AG04449 (cell line): ENCODE measurements at places on chromosomes 11 and 22.

- DNase-seq: no peak
These were observed 7.8 kb downstream of the SLC43A3 start for GRCh38 chr11:57419146-57419545.

GRCh38 chr22:19656541-19657251 is 57.6 kb upstream of the SEPTIN5 start:
- DNase-seq: no peak

- DNase-seq: no peak
These were observed 20.1 kb upstream of the HIPK3 start for GRCh38 chr11:33237039-33237597.

- DNase-seq: no peak
These were observed 10.2 kb upstream of the ACAT1 start for GRCh38 chr11:108111126-108111525.

DNA sequence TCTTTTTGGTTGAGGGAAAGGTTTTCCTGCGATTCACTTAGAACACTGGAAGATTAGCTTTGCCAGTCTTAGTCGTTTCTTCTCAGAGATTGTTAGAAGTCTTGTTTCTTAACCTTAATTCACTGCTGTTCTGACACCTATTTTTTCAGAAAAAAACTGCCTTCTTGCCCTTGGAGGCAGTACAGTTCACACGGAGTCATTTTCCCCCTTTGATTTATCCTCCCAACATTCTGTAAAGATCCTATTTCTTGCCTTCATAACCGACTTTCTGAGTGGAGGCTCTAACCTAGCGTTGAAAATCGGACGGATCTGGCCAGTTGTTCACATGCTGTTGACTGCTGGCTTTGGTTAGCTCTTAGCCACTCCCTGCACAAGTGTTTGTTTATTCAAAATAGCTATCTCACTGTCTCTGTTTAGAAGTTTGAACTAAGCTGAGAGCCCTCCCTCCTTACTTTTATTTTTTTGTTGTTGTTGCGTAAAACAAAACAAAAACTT is 737 bp downstream of the BCL2L13 start:
- DNase-seq: no peak

DNA sequence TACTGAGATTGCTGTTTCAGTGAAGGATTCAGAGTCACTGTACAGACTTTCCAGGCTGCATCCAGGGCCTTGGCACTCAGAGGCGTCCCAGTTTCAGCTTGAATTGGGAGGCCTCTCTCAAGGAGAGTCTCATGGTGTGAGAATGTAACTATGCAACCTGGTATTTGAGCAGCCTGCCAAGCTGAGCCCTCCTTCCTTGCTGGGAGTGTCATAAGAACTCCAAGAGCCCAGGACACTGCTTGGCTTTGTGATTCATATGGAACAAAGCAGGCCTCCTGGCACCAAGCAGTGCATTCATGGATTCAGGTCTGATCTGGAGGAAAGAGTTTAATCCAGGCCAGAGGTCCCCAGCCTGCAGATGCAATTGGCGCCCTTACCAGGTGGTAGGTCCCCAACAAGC is 171.7 kb downstream of the DBX1 start:
- DNase-seq: peak; percentile 94

DNA sequence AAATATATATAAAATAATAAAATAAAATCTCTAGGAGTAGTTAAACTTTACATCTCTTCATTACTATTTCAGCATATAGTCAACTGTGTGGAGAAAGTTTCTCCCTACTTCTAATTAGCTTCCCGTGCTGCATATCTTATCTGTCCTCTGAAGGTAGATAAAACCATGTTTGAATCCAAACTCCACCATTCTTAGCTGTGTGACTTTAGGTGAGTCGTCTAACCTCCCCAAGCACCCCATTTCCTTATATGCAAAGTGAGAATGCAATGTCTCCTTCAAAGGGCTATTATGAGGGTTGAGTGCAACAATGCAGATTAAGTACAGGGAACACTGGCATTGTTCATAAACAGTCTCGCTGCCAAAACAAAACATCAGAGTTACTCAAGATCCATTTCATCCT is 80.8 kb upstream of the DRD2 start:
- DNase-seq: no peak

- DNase-seq: no peak
These were observed 6.5 kb downstream of the PIM3 start for GRCh38 chr22:49966774-49967705.

- DNase-seq: no peak
These were observed 14.0 kb downstream of the RPS6KA4 start for GRCh38 chr11:64372802-64373597.

DNA sequence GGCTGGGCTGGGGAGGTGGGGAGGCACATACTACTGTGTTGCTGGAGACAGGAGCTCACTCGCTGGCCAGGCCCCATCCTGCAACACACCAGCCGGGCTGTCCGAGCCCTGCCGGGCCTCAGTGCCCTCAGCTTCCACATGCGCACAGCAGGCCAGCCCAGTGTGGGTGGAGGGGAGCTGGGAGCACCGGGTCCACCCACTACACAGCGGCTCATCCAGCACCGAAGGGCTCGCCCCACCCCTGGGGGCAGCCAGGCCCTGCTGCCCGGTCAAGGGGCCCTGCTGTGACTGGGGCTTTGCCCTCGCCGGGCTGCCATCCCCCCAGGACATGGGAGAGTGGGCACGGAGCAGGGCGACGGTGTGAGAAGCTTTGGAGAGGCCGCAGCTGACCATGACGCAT is 9.3 kb downstream of the TTLL8 start:
- DNase-seq: no peak

- DNase-seq: no peak
These were observed 32.5 kb downstream of the ALX4 start for GRCh38 chr11:44277196-44278090.

GRCh38 chr22:39493759-39494158 is 8.3 kb upstream of the MIEF1 start:
- peak; percentile 66 for DNase-seq

DNA sequence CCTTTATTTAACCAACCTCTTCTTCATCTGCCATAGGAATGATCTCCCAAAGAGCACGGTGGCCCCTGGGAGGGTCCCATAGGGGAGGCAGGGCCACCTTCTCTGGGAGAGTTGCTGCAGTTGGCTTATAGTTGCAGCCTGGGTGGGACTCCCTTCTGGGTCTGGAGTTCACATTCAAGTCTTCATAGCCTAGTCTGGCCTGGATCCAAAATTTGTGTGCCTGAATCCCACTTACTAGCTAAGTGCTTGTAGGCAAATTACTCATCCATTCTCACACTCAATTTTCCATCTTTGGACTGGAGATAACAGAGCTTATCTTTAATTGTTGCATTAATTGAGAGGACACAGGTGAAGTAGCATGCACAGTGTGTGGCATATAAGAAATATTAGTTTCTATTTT is 163.6 kb downstream of the GRIK4 start:
- DNase-seq: no peak

GRCh38 chr22:23219822-23220484 is 39.6 kb downstream of the BCR start:
- DNase-seq: no peak

GRCh38 chr11:125157118-125157733 is 7.3 kb upstream of the PKNOX2 start:
- no peak for DNase-seq

GRCh38 chr22:48456449-48456848 is 1371.2 kb downstream of the BRD1 start:
- DNase-seq: no peak

GRCh38 chr11:76793391-76794291 is 10.5 kb downstream of the TSKU start:
- DNase-seq: no peak

DNA sequence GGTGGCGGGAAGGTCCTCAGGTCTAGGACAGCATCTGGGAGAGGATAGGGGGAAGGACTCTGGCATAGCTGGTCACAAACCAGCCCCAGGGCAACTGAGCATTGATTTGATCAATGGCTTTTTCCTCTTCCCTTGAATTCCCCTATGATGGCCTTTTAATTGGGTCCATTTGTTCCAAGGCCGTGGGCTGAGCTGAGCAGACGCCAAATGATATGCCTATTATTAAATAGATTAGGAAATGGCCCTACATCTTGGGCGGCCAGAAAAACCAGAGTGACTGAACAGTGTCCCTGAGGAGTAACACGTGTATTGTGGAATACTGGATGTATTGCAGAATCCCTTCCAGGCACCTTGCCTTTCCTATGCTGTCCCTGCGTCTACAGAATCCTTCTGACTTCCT is 26.7 kb upstream of the P2RY6 start:
- no peak for DNase-seq

DNA sequence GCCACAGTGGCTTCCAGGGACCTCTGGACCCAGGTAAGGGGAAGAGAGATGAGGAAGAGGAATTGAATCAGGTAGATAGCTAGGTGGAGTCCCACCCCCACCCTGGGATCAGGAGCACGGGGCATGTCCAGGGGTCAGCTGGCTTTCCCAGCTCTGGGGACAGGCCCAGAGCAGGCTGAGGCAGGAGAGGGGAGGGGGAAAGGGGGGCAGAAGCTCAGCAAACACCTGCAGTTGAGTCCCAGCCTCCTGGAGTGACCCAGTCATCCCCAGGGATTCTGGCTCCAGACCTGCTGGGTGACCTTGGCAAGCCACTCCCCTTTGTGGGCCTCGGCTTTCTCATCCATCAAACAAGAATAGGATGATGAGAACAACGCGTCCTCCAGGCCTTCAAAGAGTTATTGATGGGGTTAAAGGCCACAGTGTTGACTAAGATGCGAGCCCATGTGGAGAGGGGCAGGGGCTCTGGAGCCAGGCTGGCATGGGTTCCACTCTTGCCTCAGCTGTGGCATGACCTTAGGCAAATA is 16.0 kb downstream of the STARD10 start:
- no peak for DNase-seq

DNA sequence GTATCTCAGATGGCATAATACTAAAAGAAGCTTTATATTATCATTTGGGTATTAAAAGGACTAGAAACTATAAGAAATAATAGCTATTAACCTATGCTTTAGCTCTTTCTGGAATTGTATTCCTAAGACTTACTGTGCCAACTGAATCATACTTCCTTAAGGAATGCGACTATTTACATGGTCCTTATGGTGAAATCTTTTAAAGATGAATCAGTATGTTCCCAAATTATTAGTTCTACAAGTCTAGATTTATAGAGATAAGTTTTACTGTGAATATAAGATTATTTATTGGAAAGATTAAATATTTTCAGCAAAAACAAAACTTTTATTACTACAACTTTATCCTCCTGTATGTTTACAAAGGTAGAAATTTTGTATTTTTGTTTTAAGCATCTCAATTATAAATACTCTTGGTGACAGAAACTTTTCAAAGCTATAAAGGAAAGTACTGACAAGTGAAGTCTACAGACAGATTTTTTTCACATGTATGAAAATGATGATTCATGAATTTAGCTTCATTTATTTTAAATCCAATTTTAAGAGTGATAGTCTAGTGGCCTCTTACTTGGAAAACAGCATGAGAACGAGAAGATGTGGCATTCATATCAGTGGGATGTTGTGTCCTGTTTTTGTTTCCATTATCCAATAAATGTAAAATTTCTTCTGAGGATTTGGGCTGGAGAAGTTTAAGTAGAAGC is 17.8 kb downstream of the KIF18A start:
- DNase-seq: peak; percentile 23
